ENCODE measurements at places on chromosomes 3 and 15. TPM values are rescaled to one million over a fixed set of nuclear protein-coding genes. Genes with fewer than 3 reads are reported as not detected.

- no peak for DNase-seq
These were observed 37.0 kb downstream of the GMNC start for GRCh38 chr3:190825386-190826016.

- DNase-seq, result peak; percentile 21
These were observed 1.1 kb downstream of the HES1 start for GRCh38 chr3:194137008-194137505.

DNA sequence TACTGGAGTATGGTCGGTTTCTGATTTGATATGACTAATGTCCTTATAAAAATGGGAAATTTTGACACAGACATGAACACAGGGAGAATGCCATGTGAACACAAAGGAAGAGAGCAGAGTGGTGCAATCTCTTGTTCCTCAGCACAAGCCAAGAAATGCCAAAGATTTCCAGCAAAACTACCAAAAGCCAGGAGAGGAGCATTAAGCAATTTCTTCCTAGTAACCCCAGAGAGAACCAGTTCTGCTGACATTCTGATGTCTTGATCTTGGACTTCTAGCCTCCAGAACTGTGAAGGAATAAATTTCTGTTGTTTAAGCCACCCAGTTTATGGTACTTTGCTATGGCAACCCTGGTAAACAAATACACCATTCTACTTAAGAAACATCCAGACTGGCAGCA, 227.8 kb upstream of the MRPL3 start:
- no peak for DNase-seq

DNA sequence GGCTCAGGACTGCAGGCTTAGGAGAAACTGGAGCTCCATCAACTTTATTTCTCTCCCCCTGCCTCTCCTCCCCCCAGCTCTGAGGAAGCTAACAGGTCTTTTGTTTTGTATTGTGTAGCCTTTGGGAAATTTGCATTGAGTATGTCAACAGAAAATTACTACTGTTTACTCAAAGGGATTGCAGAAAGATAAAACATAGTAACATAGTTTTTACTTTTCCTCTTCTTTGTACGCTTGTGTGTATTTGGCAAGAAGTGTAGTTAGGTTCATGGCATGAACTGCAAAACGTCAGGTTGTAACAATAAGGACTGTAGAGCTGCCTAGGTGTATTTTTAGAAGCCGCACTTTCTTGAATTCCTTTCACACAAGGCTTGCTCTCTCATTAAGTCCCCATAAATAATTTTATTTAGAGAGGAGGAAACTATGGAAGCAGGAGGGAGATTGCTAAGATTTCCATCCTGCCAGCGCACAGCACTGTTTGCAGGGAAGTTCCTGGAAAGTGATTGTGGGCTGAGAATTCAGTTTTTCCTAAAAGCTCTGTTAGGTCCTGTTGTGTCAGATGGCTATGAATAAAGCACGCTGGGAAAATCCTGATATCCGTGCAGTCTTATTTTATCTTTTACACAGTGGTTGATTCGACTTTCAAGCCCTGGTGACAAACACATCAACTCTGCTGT, 21.1 kb upstream of the SATB1 start:
- no peak for DNase-seq

DNA sequence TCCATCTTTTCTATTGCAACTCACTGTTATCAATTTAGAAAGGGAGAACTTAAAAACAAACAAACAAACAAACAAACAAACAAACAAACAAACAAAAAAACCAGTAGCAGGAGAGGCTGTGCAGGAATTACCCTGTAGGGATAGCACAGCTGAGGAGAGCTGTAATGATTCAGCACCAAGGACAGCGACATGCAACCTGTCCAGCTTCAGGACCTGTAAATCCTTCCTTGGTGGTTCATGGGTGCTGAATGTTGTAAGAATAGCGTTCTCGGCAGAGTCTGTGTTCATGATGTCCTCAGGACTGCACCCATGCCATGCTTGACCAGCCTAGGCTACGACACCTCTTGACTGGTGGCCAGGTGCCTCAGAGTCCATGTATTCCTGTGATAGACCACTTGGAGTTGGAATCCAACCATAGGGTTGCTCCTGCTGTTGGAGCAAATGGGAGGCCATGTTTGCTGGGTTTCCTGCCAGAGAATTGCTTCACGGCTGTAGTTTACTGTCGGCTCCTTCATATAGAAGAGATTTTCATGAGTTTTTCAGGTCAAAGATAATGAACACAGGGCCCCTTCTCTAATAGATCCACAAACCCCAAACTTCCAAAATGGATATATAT, 65.9 kb downstream of the CACNA2D3 start:
- DNase-seq, result no peak

DNA sequence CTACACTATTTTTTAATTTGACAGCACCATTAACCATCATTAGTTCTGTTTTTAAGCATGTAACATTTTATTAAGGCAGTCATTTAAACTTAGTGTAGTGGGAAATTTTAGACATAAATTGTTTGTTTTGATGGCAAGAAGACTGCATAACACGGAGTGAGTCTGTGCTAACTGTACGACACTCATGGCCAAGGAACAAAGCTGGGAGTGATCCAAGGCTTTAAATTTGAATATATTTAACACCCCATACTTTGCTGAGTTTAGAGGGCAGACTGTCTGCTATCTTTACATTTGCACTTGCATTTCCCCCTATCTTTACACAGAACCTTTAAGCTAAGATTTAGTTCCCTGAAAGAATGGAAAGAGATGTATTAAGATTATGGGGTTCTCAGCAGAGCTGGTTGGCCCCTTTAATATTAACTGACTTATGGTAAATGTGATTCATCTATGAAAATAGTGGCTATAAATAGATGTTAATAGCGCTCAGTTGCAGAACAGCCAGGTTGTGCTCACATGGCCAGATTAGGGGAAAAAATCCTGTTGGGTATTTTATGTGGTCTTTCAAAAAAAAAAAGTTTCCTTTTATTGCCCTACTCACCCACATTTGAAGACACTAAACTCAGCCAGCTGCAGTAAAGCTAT, 120.7 kb downstream of the CMSS1 start:
- no peak for DNase-seq

GRCh38 chr3:105527949-105528348, 161.2 kb downstream of the ALCAM start:
- DNase-seq, result peak; percentile 4

DNA sequence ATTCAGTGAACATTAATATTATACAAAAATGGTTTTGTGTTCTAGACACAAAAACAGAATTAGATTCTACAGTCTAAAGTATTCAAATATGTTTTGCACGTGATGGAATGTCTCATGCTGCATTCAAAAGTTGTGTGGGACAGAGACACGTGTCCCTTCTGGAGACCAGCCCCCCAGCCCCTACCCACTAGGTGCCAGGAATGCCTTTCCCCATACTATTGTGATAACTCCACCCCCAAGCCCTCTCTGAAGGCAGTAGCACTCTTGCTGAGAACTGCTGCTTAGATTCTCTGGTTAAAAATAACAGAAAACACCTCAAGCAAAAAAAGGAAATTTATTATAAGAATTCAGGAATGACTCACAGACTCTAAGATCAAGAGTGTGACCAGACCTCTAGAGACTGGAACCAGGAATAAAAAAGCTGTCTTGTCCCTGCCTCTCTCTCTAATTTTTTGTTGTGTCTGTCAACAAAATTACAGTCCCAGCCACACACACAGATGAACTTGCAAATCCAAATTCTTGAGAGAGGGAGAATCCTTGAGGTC, 57.7 kb downstream of the PXYLP1 start:
- no peak for DNase-seq

- peak; percentile 91 for DNase-seq
These were observed at the start of gene POMGNT2 for GRCh38 chr3:43105596-43106292. Gene POMGNT2, minus strand, starts transcription at chr3:43106079. Its CDS starts 24,648 bp downstream, at chr3:43081431.

GRCh38 chr15:80450811-80451321, 46.7 kb downstream of the ARNT2 start:
- no peak for DNase-seq

DNA sequence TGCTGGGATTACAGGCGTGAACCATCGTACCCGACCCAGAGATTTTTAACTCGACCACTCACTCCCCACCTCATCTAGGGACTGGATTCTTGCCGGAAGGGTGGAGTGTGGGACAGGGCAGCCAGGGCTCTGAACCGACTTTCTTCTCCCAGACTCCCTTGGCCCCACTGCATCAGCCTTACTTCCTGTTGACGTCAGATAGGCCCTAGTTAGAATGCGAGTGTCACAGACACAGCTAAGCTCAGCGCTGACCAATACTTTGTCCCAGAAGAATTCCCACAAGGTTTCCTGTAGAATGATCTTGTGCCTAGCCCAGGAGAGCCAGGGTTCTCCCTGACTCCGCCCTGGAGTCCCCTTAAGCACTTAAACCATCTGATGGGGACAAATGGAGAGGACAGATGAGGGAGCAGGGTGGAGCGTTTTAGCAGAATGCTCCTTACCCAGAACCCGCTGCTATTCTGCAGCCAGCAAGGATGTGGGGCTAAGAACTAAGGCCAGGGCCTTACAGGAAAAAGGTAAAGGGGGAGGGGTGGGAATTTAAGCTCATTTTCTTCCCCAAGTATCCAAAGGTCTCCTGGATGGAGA, 5.8 kb upstream of the TUSC2 start:
- no peak for DNase-seq

GRCh38 chr3:126541628-126542339, 16.9 kb downstream of the C3orf22 start:
- no peak for DNase-seq

- peak; percentile 66 for DNase-seq
These were observed 37.5 kb downstream of the CD86 start for GRCh38 chr3:122092460-122093165.

DNA sequence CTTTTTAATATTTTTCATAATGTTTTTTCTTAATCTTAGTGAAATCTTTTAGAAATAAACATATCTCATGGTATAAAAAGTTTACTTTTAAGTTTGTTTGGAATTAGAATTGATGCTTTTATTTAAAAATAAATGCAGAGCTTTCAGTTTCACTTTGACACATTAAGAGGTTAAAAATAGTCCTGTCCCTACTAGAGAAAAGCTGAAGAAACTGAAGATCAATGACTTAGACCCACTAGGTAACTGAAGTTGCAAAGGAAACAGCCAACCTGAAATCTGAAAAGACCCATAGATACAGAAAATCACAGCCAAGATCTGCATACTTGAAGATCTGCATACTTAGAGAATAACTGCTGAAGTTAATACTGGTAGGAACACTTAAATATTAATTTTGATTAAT, 237.6 kb downstream of the RAP2B start:
- no peak for DNase-seq

- DNase-seq, result no peak
These were observed 189.8 kb downstream of the KLF13 start for GRCh38 chr15:31516440-31516839.

- DNase-seq, result no peak
These were observed 244.4 kb upstream of the TRIM42 start for GRCh38 chr3:140433431-140433830.

DNA sequence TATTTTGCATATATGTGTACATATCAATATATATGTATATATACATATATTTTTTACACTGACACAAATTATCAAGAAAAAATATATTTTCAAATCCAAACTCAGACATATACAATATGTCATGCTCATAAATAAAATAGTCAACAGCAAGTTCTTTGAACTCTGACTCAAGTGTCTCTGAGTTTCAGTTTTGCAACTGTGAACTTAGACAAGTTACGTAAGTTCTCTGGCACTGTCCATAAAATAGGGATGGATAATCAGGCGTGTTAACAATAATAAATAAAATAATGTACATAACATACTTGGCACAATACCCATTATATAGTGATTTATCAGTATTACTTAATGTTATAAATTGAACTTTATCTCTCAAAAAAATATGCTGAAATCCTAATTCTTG, 12.1 kb upstream of the XRN1 start:
- DNase-seq, result no peak

Gene PIK3CB
- 20.5 TPM for total RNA-seq

Gene TJP1
- total RNA-seq, result not detected

Gene IMPG2
- 0.14 TPM for total RNA-seq

Gene SYNPR
- not detected for total RNA-seq

Gene STOML1
- 10.6 TPM for total RNA-seq

Gene FILIP1L
- 0.35 TPM for total RNA-seq

Data from activated naive CD8-positive, alpha-beta T cell treated with anti-CD3 and anti-CD28 coated beads for 36 hours (primary cell).